A172 (cell line): ENCODE measurements at places on chromosomes 3 and 15.

- DNase-seq, result peak; percentile 65
These were observed 77.2 kb downstream of the TBC1D2B start for GRCh38 chr15:78000091-78000926.

- no peak for DNase-seq
These were observed 52.2 kb upstream of the SLC6A11 start for GRCh38 chr3:10763817-10764258.

DNA sequence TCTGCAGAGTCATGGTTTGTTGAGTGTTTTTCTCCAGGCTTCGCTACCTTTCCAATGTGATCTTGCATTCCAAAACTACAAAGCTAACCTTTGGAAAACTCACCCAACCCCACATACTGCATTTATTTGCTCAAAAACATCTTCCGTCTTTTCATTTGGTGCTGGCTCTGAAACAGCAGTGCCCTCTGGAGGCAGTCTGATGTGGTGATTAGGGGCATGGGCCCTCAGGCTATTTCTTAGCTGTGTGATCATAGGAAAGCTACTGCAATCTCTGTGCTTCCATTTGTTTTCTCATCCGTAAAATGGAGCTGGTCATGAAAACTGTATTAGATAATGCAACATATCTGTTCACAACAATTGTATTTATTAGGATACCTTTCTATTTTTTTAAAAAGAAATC, 47.0 kb downstream of the MTHFS start:
- peak; percentile 37 for DNase-seq

- no peak for DNase-seq
These were observed 239.1 kb downstream of the ISL2 start for GRCh38 chr15:76575679-76576078.

DNA sequence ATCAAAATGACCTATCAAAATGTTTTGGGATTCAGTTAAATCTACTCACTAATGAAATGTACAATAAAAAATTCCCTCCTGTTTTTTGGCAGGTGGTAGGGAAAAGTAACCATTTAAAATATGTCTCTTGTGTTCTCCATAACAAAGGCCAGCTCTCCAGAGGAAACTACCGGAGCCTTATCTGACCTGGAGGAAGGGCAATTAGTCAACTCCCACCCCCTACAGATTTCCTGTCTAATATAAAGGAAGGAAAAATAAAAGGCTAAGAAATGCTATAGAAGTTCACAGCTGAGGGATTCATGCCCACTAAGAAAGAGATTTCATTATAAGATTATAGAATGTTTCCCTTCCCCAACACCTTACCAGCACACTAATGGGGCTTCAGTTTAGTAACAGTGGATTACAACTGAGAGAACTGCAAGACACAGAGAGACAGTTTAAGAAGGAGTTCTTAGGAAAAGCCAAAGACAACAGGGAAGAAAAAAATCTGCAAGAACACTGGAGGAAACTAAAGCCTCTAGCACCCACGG, 376.5 kb upstream of the KCNMB2 start:
- DNase-seq, result peak; percentile 4

GRCh38 chr3:96813134-96813819, 1.1 kb upstream of the EPHA6 start:
- no peak for DNase-seq

GRCh38 chr3:155149494-155149893, 69.4 kb downstream of the MME start:
- no peak for DNase-seq

DNA sequence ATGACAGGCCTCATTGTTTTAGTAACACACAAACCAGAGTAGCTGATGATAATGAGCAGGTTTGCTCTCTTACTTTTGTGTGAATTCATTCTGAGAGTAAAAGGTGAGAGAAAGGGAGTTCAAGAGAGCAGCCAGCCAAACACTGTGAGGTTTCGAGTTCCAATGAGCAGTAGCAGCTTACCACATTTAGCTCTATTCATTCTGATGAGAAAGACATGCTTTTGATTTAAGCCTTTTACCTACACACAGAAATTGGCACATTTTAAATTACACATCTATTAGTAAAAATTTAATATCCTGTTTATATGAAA, 28.0 kb downstream of the GLDN start:
- DNase-seq, result no peak

DNA sequence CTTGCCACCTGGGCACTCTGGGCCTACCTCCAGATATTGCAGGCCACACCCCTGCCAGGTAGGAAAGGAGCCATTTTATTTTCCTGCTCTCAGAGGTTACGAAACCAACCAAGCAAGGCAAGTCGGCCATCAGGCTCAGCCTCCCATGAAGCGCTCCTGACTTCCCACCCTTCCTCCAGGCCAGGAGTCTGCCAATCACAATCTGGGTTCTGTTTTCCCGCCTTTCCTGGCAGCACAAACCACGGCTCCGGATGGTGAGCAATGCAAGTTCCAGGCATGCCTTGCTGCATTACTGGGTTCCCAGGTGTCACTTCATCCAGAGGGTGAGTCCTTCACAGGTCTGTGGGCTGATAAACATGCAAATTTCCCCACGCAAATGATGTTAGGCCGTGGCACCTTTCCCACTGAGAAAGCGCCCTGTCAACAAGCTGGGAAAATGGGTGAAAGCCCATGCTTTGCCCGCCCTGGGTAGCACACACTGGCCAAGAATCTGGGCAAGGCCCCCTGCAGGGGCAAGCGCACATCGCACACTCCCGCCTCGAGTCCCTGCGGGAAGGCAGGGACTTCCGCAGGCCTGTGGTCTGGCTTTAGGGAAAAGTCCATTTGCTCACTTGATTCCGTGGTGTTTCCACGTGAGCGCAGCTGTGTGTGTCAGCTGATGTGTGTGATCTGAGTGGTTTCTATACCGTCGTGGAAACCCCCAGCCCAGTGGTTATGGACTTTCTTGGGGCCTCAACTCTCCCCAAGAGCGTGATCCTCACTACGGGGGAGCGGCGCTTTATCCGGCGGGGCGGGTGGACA, 61.6 kb upstream of the RYK start:
- peak; percentile 80 for DNase-seq

DNA sequence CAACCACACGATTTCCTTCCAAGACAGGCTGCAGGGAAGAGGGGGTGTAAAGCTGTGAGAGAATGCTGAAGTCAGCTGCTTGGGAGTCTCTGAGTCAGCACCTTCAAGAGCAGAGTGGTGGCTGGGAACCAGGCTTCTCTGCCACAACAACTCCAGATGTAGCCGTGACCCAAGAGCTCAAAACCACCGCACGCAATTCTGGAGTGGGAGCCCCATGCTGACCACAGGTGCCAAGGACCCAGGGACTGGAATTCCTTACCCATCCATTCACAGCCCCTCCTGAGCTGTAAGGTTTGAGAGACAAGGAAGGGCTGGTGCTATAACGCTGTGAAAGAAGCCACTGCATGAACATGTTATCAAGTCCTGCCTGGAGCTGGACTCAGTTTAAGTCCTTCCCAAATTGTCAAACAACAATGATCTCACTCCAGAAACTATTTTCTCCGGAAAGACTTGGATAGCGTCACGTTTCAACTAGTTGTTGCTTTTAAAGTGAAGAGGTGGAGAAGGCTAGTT, 61.4 kb downstream of the UMPS start:
- peak; percentile 49 for DNase-seq

- peak; percentile 54 for DNase-seq
These were observed 93.0 kb upstream of the HES1 start for GRCh38 chr3:194042927-194043326.

DNA sequence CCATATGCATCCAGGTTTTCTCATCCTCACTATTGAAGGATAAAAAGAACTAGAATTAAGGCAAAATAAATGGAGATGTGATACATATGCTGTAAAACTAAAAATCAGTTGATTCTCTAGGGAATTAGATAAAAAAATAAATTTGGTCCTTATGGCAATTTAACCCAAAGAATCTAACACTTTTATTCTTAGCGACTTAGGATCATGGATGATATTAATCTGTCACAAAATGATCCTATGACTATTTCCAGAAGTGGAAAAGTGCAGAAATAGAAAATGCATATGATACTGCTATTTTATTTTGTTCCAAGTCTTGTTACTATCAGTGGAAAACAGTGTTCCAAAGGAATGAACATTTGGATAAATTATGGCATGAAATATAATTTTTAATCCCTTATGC, 746.3 kb downstream of the ROBO2 start:
- no peak for DNase-seq

DNA sequence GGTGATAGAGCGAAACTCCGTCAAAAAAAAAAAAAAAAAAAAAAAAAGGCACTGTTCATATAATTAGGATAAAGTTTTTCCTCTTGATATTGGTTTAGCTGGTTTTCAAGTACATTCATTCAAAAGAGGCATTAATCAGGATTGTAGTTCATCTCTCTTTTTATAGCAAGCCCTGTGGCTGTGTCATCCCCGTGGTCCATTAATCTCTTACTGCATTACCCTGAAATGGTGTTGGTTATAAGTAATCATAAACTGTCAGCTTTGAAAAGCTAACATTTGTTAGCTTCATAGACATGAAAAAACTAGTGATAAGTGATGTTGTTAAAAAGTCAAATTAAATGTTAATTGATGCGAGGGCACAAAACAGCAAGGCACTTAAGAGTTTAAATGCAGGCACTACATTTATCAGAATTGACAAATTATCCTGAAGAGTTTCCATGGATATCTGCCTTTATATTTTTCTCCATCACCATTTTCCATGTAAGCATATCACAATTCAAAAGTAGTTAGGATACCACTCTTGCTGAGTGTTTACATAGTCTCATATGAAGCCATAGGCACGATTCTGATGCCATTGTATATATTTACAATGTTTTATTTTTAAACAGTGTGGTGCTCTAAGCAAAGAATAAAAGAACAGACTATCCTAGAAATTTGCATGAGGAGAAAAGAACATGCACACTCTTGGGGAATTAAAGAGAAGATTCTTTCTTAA, 193.1 kb downstream of the OTOL1 start:
- DNase-seq, result no peak

DNA sequence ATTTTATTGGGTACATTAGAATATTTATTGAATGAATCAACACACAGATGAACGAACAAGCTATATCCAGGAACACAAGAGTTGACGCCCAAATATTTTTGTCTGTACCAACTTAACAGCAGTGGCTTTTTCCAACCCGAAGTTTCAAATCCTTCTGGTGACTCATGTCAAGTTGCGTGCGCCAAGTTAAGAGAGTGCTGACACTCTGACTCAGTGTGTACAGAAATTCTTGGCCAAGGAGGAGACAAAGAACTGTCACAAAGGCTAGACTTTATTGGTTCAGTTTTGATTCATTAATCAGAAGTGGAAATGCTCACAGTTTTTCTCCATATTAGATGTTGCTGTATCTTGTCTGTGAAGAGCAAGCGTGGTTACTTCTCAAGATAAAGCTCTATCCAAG, 59.6 kb upstream of the TSC22D2 start:
- peak; percentile 88 for DNase-seq

GRCh38 chr3:177300039-177300833, 103.0 kb upstream of the TBL1XR1 start:
- no peak for DNase-seq

DNA sequence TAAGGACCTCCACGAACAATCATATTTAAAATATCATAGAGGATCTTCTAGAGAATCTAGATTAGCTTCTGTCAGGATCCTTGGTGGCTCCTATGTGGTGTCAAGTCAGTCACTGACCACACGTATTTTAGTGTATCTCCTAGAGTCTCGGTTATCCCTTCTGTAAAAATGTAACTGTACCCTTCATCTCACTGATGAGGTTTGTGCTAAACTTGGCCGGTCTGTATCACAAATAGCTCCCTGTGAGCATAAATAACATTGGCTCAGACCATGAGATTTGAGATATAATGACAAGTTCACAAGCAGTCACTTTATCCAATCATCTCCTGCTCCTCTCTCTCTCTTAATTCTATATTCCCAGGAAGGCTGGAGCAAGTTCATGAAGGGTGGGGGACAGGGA, 93.6 kb upstream of the ARL6 start:
- no peak for DNase-seq

- DNase-seq, result no peak
These were observed 14.3 kb downstream of the TPRG1 start for GRCh38 chr3:189186101-189186500.

GRCh38 chr15:56215769-56216168, 27.9 kb downstream of the RFX7 start:
- peak; percentile 49 for DNase-seq

DNA sequence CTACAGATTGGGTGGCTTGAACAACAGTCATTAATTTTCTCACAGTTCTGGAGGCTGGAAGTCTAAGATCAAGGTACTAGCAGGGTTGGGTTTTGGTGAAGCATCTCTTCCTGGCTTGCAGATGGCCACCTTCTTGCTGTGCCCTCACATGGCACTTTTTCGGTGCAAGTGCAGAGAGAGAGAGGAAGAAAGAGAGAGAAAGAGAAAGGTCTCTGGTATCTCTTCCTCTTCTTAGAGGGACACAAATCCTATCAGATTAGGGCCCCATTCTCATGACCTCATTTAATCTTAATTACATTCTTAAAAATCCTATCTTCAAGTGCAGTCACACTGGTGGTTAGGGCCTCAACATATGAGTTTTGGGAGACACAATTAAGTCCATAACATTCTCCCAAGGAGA, 167.1 kb downstream of the NFKBIZ start:
- no peak for DNase-seq

- peak; percentile 62 for DNase-seq
These were observed 191.9 kb upstream of the IL12A start for GRCh38 chr3:159796744-159797143.

GRCh38 chr15:97972366-97972765, 11.9 kb downstream of the ARRDC4 start:
- no peak for DNase-seq

GRCh38 chr3:32335365-32336112, 56.1 kb upstream of the CMTM7 start:
- no peak for DNase-seq

DNA sequence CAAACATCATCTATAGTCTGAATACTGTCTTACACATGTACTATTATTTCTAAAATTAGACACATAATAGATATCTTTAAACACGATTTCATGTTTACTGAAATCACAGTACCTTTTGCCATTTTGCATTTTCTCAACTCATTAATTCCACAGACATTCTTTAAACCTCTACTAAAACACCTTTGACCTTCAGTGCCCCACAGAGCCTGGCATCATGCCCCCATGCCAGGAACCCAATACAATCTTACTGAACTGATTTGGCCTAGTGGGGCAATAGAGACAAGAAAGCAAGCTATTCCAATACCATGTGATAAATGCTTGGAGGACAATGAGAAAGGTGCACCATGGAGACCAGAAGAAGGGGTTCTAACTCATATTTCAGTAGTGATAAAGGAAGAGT, 19.3 kb upstream of the GUCA1C start:
- DNase-seq, result no peak

GRCh38 chr3:144770281-144770680, 798.7 kb downstream of the DIPK2A start:
- no peak for DNase-seq

DNA sequence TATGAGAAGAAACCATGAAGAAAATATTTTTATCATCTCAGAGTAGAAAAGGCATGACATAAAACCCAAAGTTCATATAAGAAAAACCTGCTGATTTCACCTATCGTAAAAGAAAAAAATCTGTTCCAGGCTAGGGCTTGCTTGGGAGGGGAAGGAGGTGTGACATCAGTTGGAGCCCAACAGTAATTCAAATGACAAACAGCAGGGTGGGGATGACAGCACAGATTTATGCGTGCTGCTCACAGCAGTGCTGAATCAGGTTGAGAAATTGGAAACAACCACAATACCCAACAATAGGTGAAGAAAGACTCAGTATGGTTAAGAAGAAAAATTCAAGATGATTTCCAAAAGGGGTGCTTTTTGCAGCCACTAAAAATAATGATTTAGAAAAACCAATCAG, 172.4 kb downstream of the PDE8A start:
- peak; percentile 61 for DNase-seq

GRCh38 chr3:40494698-40495097, 11.1 kb upstream of the ZNF620 start:
- DNase-seq, result no peak

GRCh38 chr3:115588201-115589115, 34.9 kb upstream of the GAP43 start:
- no peak for DNase-seq

- DNase-seq, result no peak
These were observed 806 bp upstream of the LRRC28 start for GRCh38 chr15:99250494-99250856.
